ENCODE measurements at places on chromosomes 3 and 15.

GRCh38 chr3:78430741-78431140 is 1337.1 kb downstream of the ROBO1 start:
- no peak for DNase-seq

DNA sequence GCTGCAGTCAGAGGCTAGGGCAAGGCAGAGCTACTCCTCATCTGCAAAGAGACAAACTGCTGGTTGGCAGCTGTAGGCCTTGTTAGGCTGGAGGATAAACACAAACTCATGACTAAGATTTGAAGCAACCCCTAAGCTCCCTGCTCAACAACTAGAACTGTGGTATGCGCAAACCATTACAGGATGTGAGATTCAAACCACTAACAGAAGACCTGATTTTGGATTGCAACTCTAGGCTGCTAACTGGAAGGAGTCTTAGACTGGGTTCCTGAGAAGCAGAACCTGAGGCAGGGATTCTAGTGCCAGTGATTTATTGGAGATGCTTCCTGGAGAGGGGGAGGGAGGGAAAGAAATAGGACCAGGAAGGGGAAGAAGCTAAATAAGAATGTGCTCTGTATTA is 22.5 kb downstream of the CCR4 start:
- DNase-seq = no peak

DNA sequence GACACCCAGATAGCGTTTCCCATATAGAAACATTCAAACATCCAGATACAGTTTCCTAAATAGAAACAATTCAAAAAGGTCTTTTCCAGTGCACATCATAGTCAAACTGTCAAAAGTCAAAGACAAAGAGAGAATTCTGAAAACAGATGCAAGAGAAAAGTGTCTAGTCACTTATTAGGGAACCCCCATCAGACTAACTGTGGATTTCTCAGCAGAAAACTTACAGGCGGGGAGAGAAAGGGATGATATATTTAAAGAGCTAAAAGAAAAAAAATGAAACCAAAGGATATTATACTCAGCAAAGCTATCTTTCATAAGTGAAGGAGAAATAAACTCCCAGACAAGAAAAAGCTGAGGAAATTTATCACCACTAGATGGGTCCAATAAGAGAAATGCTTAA is 22.3 kb upstream of the CX3CR1 start:
- DNase-seq = no peak

GRCh38 chr3:171768281-171768900 is 41.9 kb downstream of the PLD1 start:
- no peak for DNase-seq

- no peak for DNase-seq
These were observed 210.4 kb upstream of the NDN start for GRCh38 chr15:23897531-23897930.

DNA sequence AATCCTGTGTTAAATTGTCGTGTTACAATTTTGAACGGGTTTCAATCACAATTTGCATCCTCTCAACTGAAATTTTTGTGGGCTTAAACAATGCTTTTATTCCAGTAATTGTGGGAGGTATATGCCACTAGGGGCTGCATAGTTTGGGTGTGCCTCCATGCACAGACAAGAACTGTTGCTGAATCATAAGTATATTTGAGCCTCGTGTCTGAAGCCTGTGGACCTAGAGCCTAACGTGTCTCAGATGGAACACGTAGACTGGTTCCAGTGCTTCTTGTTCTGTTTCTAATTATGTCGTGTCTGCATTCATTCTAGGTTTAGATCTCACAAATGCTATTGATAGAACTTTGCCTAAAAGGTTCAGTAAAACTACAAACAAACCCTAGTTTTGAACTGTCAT is 363.4 kb downstream of the RBMS3 start:
- DNase-seq = no peak

DNA sequence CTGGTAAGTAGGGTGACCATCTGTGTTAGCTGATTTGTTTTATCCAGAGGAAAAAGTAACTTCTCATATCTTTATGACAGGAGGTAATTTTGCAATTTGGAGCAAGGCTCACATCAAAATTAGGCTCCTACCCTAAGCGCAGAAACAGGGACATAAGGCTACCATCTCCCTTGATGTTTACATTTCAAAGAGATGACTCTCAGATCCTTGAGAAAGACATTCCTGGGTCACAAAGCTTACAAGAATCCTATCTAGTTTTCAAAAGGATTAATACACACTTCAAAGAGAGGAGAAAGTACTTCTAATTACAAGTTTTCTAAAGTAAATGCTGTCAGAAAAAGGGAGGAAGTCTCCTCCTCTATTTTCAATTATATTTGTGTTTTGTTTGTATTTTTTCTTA is 7.0 kb downstream of the ZPLD1 start:
- no peak for DNase-seq

All from glutamatergic neuron (in vitro differentiated cells).